ENCODE measurements at places on chromosomes 6 and 20.

DNA sequence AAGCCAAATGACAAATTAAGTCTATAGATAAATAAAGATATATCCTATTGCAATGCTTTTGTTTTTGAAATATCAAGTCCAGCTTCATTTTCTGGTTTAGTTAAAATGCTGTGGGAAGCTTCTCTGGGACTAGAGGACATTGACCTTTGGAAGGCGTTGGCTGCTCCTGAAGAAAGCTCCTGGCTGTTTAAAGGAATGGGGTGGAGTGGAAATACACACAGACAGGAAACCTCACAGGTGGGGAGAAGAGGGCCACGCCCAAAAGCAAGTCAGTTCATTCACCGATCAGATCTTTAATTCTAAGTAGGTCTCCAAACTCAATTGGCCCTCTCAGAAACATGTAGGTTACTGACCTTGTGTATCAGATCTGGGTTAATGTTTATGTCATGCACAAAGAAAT lies 59.6 kb downstream of the SPTLC3 start:
- no peak for DNase-seq

DNA sequence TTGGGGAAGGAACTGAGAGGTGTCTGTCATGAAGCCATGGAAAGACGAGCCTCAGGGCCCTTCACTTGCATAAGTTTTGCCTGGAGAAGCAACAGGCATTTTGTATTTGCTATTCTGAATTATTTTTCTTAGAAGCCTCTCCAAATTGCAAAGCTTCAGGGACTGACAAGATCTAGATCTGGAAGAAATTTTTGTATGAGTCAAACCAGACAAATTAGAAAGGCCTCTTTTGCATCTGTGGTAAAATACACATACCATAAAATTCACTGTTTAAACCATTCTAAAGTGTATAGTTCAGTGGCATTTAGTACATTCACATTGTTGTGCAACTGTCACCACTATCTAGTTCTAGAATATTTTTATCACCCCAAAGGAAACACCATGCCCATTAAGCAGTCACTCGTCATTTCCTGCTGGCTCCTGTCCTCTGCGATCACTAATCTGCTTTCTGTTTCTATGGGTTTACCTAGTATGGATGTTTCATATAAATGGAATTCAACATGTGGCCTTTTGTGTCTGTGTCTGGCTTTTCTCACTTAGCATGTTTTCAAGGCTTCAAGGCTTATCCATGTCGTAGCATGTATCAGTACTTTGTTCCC lies 269.1 kb downstream of the PHF3 start:
- DNase-seq = peak; percentile 43

DNA sequence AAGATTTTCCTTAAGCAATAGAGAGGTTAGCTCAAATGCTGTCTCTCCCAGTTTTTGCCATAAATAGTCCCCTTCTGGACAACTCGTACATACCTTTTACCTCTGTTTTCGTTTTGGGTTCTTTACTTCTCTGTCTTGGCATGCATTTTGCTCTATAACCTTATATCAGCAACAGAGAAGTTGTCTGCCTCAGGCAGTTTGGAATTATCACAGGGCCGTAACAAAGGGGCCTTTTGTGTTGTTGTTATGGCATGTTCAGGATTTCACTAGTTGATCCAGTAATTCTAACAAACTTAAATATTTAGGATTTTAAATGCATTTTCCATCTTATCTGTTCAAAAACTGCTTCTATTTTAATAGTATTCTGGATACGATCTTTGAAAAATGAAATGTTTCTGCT lies 259.8 kb downstream of the CD109 start:
- no peak for DNase-seq

DNA sequence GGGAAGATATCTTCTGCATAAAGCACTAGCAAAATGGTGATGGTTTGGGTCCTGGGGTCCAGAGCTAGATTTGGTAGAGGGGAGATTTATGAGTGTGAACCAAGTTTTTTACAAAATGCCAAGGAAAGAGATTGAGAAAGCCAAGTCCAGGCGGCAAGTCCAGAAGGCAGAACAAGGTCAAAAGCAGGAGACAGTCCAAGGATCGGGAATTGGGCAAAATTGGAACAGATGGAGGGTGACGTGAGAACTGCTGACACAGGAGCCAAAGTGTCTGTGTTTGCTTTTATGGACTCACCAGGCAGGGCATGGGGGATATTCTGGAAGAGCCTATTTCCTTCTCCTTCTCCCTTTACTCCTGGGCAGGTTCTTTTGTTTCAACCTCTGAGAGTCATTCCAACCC lies 4.1 kb downstream of the NHLRC1 start:
- no peak for DNase-seq

DNA sequence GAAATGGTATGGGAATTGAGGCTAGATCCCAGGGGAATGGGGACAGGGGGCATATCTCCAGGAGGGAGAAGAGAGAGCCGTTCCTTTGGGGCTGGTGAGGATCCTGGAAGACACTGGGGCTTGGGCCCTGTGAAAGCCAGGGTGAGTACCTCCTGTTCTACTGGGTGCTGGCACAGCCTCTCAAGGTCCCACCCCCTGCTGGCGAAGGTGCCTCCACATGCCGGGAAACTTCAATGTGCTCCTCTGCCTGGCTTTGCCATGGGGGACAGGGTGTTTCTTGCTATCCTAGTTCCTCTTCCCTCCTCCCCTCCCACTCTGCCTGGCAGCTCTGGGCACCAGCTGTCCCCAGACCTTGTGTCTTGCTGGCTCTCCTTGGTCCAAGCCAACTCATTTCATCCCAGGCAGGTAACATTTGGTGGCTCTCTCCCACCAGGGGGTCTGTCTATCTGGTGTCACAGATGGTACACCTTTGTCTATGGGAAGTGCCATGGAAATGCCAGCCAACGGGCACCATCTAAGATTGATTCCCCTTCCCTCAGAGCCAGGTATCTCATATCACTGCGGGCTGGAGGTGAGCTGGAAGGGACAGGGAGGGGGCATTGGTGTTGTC lies 56.8 kb downstream of the MDGA1 start:
- DNase-seq = no peak

DNA sequence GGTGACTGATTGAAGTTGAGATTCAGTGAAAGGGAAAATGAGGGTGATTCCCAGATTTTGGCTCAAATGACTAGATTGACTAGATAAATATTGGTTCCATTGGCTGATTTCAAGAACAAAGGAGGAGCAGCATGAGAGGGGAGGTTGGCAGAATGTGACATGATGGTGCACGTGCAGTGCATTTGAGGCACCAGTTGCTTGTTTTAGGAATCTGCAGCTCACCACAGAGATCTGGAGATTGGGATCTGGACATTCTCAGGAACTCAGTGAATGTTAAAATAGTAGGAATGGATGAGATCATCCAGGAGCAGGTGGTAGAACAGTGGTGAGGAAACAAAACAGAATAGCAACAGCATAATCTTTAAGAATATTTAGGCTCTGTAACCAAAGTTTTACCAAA lies 496.3 kb downstream of the DHX35 start:
- DNase-seq = no peak

GRCh38 chr6:153051801-153052200 lies 49.3 kb upstream of the MTRF1L start:
- DNase-seq = no peak

DNA sequence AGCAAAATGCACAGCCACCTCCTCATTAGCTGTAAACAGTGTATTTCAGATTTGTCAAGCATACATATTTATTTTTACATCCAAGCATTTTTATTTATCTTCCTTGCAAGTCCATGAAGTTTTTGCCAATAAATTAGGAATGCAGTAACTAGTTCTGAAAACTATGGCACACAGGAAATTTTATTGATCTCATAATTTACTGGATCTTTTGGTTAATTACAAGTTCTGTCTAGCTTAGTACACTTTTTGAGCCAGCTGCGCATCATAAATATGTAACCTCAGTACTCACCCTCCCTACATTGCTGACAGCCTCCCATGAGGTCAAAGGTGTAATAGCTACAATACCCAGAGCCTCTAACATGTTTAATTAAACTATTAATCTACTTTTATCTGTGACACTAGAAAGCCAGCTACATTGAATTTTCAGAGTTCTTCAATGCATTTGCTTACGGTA lies 898.2 kb downstream of the KIF16B start:
- no peak for DNase-seq

GRCh38 chr6:128368213-128368944 lies 152.0 kb downstream of the PTPRK start:
- no peak for DNase-seq

DNA sequence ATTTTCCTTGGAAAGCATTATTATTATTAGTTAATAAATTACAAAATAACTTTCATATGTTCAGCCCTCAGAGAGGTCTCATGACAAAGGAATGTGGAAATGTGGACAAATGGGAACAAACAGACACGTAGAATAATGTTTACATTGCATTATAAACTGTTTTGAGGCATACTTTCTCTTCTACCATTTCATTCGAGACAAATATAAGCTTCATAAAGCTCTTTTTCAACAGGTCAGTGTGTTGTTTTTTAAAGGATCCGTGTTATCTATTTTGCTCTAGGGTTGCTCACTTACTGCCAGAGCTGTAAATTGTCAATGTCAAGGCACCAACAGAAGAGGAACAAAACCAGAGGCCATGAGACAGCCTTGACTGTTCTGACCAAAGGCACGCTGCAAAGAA lies 256.8 kb downstream of the PHACTR1 start:
- DNase-seq = no peak

Measured in adipocyte (in vitro differentiated cells).